Activated CD8-positive, alpha-beta memory T cell treated with anti-CD3 and anti-CD28 coated beads for 1 hour (primary cell): ENCODE measurements at places on chromosomes 3 and 15.

GRCh38 chr3:102290241-102290640 is 144.6 kb upstream of the ZPLD1 start:
- no peak for DNase-seq

DNA sequence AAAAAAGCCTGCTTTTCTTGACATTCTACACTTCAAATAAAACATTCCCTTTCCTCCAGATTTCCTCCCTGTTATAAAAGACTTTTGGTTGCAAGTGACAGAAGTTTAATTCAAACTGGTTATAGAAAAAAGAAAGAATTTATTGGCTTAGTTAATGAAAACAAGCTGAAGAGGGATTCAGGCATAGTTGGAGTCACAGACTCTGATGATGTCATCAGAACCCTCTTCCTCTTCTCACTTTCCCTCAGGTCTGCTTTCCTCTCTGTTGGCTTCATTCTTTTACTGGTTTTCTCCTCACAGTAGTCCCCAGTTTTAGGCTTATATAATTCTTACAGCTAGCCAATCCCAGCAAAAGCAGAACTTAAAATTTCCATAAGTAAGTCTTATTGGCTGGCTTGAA is 32.0 kb upstream of the MBNL1 start:
- no peak for DNase-seq

DNA sequence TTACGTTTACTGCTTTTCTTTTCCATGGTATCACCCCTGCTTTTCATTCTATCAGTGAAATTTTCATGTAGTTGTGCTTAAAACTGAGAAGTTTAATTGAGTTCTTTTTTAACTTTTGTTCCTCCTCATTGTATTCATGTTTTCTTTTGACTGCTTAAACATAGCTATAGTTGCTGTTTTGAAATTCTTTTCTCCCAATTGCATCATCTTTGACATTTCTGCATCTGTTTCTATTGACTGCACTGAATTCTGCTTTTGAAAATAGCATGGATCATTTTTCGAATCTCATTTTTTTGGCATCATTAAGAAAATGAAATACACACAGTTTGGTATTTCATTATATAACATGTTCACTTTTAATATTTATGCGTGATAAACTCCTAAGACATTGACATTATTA is 694.9 kb downstream of the MECOM start:
- no peak for DNase-seq

- DNase-seq, result no peak
Observed at GRCh38 chr3:140250945-140251344, 316.0 kb downstream of the CLSTN2 start.

- no peak for DNase-seq
Observed at GRCh38 chr3:139311557-139311956, 32.3 kb upstream of the MRPS22 start.

GRCh38 chr3:25386686-25387255 is 41.3 kb upstream of the RARB start:
- no peak for DNase-seq

GRCh38 chr3:156424758-156425157 is 130.2 kb downstream of the SSR3 start:
- no peak for DNase-seq

DNA sequence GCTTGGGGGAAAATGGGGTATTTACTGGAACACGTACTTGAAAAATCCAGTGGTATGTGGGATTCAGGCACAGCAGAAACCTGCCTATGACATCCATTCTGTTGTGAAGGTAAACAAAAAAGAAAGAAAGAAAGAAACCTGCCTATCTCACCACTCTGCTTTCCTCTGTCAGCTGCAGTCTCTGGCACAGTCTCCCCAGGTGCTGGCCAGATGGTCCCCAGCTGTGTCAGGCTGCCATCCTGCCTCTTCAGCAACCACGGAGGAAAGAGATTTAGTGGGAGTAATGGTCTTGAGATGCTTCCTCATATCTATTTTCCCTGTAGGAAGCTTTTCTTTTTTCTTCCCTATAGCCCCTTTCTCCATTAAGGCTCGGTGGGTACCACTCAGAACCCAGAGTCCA is 2.5 kb upstream of the PXYLP1 start:
- DNase-seq, result no peak

- no peak for DNase-seq
Observed at GRCh38 chr3:135056733-135057310, 261.8 kb downstream of the EPHB1 start.

DNA sequence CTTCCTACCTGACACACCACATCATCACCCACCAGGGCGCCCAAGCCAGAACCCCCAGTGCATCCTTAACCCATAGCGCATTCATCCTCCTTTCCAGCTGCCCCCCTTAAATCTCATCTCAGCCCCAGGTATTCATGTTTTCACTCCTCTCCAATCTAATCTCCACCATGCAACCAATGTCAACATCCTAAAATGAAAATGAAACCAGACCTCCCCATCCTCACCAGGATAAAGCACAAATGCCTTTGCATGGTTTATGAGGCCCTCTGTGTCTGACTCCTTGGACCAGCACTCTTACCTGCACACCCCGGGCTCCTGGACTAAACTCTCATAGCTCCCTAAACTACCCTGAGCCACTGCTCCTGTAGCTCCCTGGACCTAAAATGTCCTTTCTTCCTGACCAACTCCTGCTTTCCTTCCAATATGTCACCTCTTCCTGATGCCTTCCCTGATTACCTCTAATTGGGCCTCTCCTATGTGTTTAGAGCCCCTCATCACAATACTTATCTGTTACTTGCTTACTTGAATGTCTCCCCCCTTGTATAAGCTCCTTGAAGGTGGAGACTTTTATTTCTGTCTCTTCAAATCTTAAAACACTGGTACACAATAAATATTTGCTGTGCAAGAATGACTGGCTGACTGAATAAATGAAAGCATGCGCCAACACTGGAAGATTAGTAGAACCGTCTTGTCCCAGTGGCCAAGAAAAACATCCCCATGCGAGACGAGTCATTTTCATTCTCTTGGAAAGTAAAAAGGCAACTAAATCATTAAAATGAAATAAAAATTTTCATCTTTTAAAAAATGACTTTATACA is 142.5 kb downstream of the XXYLT1 start:
- no peak for DNase-seq

DNA sequence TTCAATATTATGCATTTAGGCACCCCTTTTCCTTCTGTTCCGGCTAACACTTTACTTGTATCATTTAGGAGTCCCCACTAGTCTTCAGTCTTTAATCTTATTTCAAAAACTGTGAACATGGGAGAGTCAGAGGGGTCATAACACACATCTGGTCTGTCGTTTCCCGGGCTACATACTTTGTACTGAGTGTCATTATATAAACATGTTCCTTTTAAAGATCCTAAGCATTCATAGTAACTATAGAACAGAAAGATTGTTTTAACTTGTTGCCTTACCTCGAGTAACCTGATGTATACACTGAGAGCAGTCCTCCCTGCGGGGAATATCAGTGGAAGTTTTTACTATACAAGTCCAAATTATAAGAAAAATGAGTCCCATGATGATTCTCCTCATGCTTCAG is 78.2 kb upstream of the VEPH1 start:
- DNase-seq, result no peak

- DNase-seq, result no peak
Observed at GRCh38 chr3:50441424-50442217, 61.8 kb downstream of the CACNA2D2 start.

DNA sequence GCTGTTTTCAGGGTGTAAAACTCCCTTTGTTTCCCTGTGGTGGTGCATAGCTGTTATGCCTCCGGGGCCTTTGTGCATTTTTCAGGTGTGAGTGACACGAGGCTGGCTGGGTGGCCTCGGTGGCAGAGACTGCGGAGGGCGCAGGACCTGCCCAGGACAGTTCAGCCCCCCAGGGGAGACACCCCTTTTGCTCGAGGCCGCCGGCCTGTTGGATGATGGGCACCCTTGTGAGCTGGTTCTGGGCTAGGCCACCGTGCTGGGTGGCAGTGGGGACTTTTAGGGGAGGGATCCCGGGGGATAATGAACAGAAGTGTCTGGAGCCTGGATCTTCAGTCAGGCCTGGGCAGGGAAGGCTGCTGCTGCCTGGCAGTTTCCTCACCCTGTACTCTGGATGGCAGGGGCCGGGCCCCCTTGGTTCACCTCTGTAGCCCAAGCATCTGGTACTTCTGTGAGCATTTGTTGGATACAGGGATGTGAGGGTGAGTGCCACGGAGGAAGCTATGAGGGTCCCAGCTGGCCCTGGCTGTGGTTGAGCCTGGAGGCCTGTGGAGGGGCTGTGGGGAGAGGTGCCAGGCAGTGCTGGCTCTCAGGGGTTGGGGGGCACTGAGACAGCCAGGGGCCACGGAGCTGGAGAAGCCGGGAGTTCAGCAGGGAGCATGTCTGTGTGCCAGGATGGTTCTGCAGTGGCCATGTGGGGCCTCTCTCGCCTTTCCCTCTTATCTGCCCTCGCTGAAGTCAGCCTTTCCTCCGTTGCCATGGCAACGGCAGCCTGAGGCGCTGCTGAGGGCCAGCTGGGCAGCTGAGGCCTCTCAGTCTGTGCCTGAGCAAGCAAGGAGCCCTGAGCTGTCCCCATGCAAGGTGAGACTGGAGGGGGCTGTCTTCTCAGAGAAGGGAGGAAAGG is 49.0 kb downstream of the KY start:
- DNase-seq, result no peak

DNA sequence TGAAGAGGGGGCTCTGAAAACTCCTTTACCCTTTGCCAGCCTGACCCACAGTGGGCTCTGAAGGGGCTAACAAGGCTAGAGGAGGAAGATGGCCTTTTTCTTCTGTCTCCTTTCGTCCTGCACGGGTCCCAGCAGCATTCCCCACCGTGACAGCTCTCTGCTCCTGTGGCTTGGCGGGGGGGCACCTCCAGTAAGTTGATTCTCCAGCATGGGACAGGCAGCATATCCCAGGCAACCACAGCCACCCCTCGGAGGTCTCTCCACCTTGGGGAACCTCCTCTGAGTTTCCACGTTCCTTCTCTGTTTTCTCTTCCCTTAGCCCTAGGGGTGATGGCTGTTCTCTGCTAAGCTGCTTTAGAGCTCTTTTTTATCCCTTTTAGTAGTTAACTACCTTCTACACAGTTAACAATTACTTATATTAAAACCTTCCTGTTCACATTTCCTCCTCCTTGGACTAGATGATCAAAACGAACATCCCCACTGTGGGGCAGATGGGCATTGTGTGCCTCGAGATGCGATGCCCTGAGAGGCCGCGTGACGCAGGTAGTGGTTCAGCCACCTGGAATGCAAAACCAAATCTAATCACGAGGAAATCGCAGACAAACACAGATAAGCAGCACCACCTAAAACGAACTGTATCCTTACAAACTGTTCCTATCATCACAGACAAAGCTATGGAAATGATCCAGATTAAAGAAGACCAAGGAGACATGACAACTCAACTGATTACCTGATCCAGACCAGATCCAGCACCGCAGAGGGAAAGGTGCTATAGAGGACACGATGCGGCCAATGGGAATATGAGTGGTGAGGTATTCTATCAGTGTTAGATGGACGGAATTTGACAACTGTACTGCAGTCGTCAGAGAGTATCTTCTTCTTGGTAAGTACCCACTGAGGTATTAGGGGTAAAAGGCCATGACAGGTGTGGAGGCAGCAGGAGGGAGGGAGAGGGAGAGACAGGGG is 27.7 kb downstream of the TSPAN3 start:
- no peak for DNase-seq

GRCh38 chr15:60973637-60974415 is 255.3 kb downstream of the RORA start:
- no peak for DNase-seq

- no peak for DNase-seq
Observed at GRCh38 chr15:54321426-54321825, 343.2 kb downstream of the UNC13C start.

DNA sequence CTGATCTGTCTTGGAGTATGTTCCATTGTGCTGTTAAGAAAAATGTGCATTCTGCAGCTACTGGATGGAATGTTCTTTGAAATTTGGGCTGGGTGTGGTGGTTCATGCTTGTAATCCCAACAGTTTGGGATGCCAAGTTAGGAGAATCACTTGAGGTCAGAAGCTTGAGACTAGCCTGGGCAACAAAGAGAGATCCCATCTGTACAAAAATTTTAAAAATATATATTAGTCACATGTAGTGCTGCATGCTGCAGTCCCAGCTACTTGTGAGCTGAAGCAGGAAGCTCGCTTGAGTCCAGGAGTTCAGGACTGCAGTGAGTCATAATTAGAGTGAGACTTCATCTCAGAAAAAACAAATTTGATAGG is 62.8 kb upstream of the PLSCR4 start:
- no peak for DNase-seq

- no peak for DNase-seq
Observed at GRCh38 chr3:13492048-13492447, 11.9 kb downstream of the HDAC11 start.

GRCh38 chr3:177579419-177579818 is 382.1 kb upstream of the TBL1XR1 start:
- DNase-seq, result no peak

DNA sequence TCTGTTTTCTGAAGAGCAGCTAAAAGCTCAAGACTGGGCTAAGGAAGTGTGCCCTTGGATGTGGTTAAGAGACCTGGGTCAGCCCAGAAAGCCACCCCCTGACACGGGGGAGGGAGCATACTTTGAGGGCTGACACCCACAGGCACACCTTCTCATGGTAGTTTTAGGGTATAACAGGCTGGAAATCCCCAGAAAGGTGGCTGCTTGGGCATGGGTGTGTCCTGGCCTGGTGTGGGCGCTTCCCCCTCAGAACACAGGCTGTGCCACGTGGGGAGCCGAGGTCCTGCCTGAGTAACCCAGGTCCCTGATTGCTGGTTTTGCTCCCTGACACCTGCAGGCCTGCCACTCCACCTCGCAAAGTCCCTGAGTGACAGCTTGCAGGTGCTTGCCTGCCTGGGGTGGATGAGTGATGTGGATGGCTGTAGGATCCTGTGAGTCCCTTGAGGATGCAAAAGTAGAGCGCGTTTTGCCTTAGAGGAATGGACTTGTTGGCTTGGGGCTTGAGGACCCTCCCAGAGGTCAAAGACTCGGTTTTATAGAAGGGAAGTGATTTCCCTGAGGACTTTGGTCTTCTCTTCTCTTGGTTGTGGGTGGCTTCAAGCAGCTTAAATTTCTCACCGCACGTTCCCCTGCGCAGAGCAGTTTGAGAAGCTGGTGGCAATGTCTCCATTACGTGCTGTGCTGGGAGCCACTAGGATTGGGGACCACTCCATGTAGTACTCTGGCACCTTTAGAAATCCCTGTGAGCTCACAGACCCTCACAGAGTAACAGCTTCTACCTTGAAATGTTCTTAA is 94.4 kb downstream of the DNASE1L3 start:
- peak; percentile 31 for DNase-seq

GRCh38 chr15:95346721-95347475 is 983.6 kb upstream of the NR2F2 start:
- DNase-seq, result no peak

- DNase-seq, result no peak
Observed at GRCh38 chr3:178297199-178297598, 239.0 kb upstream of the KCNMB2 start.

DNA sequence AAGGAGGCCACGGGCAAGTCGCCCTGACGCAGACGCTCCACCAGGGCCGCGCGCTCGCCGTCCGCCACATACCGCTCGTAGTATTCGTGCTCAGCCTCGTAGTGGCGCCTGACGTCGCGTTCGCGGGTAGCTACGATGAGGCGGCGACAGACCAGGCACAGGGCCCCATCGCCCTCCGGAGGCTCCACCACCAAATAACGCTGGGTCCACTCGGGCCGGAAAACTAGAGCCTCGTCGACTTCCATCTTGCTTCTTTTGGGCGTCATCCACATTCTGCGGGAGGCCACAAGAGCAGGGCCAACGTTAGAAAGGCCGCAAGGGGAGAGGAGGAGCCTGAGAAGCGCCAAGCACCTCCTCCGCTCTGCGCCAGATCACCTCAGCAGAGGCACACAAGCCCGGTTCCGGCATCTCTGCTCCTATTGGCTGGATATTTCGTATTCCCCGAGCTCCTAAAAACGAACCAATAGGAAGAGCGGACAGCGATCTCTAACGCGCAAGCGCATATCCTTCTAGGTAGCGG is at the start of gene EPM2AIP1:
Gene EPM2AIP1 (minus strand): TSS at position 326 of the 520 bp plus-strand sequence. CDS start 54 bp downstream, at position 272.
- no peak for DNase-seq

GRCh38 chr3:186940967-186941366 is 10.6 kb downstream of the ST6GAL1 start:
- no peak for DNase-seq
